LoVo (cell line): ENCODE measurements at places on chromosomes 3 and 15.

DNA sequence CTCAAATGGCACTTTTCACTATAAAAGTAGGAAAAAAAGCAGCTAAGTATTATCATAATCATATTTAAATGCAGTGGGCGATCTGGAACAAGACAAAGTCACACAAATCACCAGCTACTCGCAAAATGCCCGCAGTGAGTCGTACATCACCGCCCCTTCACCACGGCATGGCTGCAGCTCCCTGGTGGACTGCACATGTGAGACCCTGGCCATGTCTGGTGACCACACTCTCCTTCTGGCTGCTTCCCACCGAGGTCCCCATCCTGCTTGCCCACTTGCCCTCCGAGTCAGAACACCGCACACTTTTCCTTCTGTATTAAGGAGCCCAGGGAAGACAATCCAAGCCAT is 38.6 kb downstream of the ACAA1 start:
- no peak for DNase-seq

DNA sequence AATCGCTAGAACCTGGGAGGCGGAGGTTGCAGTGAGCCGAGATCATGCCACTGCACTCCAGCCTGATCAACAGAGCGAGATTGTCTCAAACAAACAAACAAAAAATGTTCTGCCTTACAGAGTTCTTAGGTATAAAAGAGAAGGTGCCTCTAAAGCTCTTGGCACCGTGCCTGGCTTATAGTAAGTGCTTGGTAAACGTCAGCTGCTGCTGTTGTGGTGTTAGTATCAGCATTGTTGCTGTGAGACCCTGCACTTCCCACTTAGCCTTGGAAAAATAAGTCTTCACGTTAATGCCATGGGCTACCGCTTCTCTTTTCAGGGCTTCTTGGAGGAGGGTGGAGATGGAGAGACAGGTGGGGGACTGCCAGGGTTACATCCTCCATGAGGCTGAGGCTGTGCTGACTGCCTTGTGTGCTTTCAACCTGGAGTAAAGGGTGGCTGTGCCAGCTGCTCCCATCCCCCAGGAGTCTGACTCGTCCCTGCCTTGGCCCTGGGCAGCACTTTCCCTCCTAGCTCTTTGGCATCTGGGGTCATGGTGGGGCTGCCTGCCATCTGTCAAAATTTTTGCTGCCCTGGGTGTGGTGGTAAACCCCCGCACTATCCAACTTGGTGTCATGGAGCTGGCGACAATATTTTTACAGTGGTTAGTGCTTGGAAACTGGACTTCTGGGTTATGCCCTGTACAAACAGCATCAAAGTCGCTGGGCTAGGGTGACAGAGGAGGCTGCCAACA is 17.8 kb downstream of the FLNB start:
- no peak for DNase-seq

- DNase-seq = no peak
Measured at GRCh38 chr3:182947888-182948287, 32.5 kb downstream of the DCUN1D1 start.

- DNase-seq = no peak
Measured at GRCh38 chr15:83928878-83929418, 275.0 kb downstream of the ADAMTSL3 start.

DNA sequence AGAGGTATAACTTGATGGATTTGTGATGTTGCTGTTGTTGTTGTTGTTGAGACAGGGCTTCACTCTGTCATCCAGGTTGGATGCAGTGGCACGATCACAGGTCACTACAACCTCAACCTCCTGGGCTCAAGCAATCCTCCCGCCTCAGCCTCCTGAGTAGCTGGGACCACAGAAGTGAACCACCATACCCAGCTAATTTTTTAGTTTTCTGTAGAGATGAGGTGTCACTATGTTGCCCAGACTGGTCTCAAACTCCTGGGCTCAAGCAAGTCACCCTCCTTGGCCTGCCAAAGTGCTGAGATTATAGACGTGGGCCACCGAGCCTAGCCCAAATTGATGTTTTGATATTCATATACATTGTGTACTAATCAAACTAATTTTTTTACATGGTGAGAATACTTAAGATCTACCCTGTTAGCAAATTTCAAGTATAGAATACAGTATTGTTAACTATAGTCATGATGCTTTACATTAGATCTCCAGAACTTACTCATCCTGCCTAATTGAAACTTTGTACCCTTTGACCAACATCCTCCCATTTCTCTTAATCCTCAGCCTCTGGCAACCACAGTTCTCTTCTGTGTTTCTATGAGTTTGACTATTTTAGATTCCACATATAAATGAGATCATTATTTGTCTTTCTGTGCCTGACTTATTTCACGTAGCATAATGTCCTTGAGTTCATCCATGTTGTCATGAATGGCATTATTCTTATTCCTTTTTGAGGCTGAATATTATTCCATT is 23.2 kb downstream of the LMCD1 start:
- DNase-seq = no peak
